Non-pigmented ciliary epithelial cell (primary cell): ENCODE measurements at places on chromosomes 11 and 22.

GRCh38 chr22:37240941-37241320 lies 3.1 kb downstream of the RAC2 start:
- no peak for DNase-seq

- DNase-seq: no peak
These were observed 20.8 kb downstream of the KRTAP5-6 start for GRCh38 chr11:1717745-1718144.

GRCh38 chr22:42654436-42655073 lies 5.4 kb upstream of the CYB5R3 start:
- no peak for DNase-seq

DNA sequence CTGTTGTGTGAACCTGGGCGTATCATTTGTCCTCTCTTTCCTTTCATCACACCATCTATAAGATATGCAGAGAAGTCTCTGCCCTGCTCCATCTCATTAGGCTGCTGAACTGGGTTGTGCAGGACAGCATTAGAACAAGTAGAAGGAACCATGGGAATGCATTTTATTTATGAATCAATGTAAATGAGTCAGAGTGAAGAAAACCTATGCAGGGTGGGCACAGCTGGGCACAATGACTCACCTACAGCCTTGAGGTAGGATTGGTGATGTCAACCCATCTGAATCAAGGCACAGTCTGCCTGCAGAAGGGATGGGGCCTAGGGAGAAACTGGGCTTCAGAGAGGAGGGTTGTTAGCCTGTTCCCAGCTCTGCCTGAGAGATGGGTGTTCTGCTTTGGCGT lies 123.4 kb downstream of the CSNK2A3 start:
- DNase-seq: no peak

DNA sequence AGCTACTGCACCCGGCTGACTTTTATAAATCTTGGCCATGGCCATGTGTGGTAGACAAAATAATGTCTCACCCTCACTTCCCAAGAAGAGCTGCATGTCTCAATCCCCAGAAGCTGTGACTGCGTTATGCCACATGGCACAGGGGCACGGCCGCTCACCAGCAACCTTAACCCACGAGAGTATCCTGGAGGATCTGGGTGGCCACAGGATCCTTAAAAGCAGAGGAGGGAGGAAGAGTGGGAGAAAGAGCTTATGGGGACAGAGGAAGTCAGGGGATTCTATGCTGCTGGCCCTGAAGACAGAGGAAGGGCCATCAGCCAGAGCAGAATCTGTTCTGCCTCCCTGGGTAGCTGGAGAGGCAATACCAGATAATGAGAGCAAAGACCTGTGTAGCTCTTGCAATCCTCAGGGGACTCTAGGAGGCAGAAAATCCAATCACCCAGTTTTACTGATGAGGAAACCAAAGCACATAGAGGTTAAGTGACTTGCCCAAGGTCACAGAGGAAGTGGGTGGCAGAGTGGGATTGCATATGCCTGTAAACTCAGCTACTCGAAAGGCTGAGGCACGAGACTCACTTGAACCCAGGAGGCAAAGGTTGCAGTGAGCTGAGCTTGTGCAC lies 55.3 kb downstream of the CELSR1 start:
- no peak for DNase-seq
